ENCODE measurements at places on chromosomes 16 and 17.

GRCh38 chr16:87435372-87436224 lies 43.5 kb downstream of the MAP1LC3B start:
- no peak for DNase-seq

- no peak for DNase-seq
Measured at GRCh38 chr16:12356632-12357340, 380.3 kb downstream of the SNX29 start.

DNA sequence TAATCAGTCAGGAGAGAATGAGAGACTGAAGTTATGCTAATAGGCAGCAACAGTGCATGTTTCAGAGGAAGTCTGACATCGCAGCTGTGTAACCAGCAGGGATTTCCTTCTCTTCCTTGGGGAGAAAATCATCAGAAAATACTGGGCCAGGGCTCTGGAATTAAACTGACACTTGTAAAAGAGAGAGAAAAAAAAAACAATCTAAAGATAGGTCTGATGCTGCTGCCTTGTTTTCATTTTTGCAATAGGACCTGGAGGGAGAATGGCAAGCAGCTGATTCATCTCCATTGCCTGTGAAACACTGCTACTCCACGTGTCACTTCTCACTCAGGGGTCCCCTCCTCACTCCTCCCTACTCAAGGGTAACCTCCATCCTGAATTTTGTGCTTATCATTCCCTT lies 17.7 kb upstream of the CORO6 start:
- DNase-seq: no peak

GRCh38 chr17:40483679-40484078 lies 17.7 kb downstream of the TNS4 start:
- DNase-seq: no peak

- no peak for DNase-seq
Measured at GRCh38 chr16:87418644-87419043, 26.5 kb downstream of the MAP1LC3B start.

DNA sequence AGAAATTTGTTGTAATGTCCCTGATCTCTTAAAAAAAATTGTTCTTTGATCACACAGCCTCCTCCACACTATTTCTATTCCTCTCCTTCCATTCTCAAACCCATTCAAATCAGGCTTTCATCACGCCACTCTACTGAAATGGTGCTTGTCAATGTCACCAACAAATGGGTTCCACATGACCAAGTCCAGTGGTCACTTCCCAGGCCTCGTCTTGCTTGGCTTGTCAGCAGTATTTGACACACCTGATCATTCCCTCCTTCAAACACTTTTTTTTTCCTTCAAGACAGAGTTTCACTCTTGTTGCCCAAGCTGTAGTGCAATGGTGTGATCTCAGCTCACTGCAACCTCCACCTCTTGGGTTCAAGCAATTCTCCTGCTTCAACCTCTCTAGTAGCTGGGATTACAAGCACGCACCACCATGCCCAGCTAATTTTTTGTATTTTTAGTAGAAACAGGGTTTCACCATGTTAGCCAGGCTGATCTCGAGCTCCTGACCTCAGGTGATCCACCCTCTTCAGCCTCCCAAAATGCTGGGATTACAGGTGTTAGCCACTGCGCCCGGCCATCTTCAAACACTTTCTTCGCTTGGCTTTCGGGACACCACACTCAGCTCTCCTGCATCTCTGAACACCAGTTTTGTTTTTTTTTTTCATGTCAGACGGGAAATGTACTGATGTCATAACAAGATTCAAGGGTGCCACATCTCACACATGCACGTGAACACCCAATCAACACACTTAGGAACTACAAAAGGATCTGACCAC lies 18.3 kb downstream of the NQO1 start:
- DNase-seq: no peak

- no peak for DNase-seq
Measured at GRCh38 chr16:55809851-55810250, 23.0 kb downstream of the CES1 start.

Data from neuronal stem cell (in vitro differentiated cells).